Astrocyte of the cerebellum (primary cell): ENCODE measurements at places on chromosomes 1 and 21.

DNA sequence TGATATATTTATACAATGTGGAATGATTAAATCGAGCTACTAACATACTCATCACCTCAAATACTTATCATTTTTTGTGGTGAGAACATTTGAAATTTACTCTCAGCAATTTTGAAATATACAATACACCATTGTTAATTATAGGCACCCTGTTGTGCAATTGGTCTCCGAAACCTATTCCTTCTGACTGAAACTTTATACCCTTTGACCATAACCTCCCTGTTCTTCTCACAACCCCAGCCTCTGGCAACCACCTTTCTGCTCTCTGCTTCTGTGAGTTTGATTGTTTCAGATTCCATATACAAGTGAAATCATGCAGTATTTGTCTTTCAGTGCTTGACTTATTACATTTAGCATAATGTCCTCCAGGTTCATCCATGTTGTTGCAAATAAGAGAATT, 49.5 kb downstream of the SETD4 start:
- no peak for DNase-seq

DNA sequence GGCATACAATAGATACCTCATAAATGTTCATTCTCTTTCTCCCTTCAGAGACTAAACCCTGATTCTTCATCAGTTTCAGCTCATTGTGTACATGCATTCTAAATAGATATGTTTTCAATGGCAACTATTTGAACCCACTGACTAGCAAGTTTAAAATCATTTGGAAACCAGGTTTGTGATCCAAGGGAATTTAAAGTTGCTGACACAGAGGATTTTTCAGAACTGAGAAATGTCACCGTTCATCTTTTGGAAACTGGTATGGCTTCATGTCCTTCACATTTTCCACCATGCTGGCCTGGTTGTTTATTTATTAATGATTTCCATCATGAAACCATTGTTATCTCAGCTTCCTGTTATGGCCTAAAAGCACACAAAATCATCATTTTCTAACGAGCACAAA, 81.8 kb upstream of the BARHL2 start:
- no peak for DNase-seq

DNA sequence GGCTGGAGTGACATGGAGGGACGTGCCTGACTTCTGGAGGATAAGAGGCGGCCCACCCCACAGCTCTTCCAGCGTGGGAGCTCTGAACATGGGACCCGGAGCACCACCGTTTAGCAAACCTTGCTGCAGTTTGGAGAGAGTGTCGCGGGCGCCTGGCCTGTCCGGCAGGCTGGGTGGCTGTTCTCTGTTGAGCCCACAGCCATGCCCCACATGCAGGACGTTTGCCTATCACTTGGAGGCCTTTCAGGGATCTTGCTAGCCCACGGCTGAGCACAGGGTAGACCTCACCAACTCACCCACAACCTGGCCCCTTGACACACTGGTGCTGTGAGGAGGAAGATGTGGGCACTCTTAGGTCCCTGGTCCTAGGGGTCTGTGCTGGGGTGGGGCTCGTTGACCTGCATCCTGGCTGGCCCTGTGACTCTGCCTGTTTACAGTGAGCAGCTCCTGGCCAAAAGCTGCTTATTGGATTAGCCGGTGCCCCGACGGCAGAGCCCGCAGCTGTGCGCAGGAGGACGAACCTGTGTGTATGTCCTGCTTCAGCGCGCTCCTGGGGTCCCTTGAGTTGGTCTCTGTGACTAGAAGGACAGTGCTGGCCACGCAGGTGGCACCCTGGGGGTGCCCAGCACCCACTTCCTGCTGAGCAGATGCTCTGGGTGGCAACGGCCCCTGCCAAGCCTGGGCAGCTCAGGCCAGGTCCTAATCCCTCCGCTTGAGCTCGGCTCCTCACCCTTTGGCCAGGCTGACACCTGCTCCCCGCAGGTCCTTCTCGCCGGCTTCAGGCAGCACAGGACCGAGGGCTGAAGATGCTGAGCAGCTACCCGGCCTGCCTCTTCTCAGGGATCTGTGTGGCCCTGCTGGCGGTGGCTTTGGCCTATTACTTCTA, 72.4 kb upstream of the TRAPPC10 start:
- DNase-seq: no peak

- no peak for DNase-seq
Measured at GRCh38 chr1:230853731-230854130, 14.6 kb downstream of the C1orf198 start.

DNA sequence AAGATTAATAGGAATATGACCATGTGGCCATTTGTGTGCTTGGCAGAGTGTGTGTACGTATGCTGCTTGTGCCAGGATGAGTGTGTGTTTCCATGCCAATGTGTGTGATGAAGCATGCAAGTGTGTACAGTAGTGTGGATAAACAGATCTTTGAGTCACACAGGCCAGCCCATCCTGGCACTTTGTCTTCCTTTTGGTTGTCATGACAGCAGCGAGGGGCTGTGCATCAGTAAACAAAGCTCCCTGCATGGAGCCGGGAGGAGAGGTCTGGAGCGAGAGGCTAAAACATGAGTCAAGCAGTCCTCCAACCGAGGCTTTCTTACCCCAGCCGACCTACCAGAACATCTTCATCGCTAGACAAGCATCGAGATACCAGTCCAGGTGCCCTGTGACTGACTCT, 221.2 kb downstream of the CACNA1E start:
- DNase-seq: peak; percentile 6

DNA sequence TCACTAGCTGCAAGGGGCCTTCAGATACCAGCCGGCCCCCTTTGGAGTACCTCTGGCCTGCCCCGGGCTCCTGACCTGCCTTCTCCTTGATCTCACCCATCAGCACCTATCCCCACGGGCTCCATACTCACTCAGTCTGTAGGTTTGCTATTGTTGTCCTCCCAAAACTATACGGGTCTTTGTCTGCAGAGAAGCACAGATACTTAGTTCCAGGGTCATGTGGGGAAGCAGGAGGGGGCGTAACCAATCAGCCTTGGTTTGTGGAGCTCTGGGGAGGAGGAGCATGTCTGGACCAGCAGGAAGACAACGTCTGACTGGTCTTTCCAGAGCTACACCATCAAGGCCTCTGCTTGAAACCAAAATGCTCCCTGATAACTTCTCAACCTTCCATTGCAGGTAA, 15.2 kb downstream of the TMEM63A start:
- DNase-seq: no peak

- peak; percentile 83 for DNase-seq
Measured at GRCh38 chr1:2208309-2209239, 14.0 kb upstream of the FAAP20 start.
